ENCODE measurements at places on chromosomes 5 and 9.

- no peak for DNase-seq
Measured at GRCh38 chr5:59466271-59466670, 427.3 kb downstream of the PDE4D start.

DNA sequence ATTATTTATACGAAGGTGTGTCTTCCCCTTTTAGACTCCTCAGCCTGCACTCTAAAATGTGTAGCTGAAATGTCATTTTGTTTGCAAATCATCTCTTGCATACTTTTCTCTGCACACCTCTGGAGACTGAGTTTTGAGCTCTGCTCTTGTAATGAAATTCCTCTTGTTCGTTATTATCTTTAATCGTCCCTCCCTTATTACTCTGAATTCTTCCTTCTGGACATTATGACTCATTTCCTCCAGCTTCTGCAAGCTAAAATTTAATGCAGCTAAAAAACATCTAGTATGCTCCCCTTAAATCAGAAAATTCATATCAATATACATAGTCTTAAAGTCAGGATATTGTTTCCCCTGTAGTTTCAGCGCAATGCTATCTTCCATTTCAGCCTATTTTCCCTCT is 13.5 kb downstream of the ISL1 start:
- DNase-seq, result no peak

- no peak for DNase-seq
Measured at GRCh38 chr9:137053944-137054931, at the start of gene ENTPD2. TSS of gene ENTPD2 (minus strand) at chr9:137054061. CDS start at chr9:137053997, 64 bp downstream.

- no peak for DNase-seq
Measured at GRCh38 chr5:56947052-56947451, 4.9 kb downstream of the MIER3 start.

- no peak for DNase-seq
Measured at GRCh38 chr9:129946246-129946995, 96.6 kb downstream of the FNBP1 start.

DNA sequence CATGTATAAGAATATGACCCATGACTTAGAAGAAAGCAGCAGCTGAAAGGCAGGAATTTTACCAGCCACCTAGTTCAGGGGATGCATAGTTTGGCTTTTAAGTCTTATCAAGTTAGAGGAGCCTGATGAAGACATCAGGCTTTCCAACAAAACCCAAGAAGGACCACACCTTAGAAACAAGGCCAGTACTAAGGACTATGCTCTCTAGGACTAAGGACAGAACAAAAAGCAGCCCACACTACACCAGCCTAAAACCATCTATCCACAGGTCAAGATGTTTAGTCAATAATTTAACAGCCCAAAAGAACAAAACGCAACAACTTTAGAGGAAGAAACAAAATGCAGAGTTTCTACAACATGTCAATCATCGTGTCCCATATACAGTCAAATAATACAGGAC is 408.9 kb upstream of the RGMB start:
- no peak for DNase-seq

GRCh38 chr9:133950629-133951111 is 41.5 kb downstream of the VAV2 start:
- no peak for DNase-seq

GRCh38 chr5:163532171-163533084 is 27.0 kb downstream of the MAT2B start:
- no peak for DNase-seq

DNA sequence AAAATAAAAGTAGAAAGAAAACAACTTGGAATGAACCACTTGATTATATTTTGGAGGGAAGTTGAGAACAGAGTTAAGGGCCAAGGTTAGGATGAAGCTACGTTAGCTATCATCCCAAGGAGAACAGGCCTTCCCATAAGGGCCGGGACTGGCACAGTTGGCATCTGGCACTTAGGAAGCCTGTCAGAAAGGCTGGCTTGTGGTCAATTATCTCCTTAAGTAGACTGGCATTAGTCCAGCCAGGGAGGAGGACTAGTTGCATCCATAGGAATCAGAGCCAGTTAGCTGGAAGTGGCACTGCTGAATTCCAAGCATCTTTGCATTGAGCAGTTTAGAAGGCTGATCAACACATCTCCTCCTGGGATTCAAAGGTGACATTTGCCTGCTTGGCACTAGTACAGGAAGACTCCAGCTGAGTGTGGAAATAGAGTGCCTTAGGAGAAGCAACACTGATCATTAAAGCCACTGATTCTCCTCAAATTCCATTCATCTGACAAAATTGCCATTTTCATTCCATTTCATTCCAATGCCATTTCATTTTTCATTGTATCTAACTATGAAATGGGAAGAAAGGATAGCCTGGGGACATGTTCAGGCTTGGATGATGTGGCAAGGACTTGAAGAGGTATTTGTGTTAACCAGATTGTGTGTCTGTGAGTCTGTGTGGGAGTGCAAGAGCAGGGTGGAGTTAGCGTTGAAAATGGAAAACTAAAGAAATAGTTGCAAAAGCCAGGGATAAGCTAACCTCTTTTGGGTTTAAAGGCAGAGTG is 5.5 kb downstream of the FOXB2 start:
- peak; percentile 10 for DNase-seq

- peak; percentile 95 for DNase-seq
Measured at GRCh38 chr5:140298183-140298601, 4.7 kb downstream of the PFDN1 start.

- DNase-seq, result no peak
Measured at GRCh38 chr5:158546748-158547147, 553.0 kb downstream of the EBF1 start.

- DNase-seq, result no peak
Measured at GRCh38 chr9:35798658-35799374, 7.4 kb downstream of the NPR2 start.

GRCh38 chr9:85430659-85431338 is 311.0 kb downstream of the AGTPBP1 start:
- no peak for DNase-seq

GRCh38 chr5:153342487-153342886 is 148.0 kb upstream of the GRIA1 start:
- no peak for DNase-seq

Data from HS-5 (cell line).